ENCODE measurements at places on chromosomes 3 and 15.

DNA sequence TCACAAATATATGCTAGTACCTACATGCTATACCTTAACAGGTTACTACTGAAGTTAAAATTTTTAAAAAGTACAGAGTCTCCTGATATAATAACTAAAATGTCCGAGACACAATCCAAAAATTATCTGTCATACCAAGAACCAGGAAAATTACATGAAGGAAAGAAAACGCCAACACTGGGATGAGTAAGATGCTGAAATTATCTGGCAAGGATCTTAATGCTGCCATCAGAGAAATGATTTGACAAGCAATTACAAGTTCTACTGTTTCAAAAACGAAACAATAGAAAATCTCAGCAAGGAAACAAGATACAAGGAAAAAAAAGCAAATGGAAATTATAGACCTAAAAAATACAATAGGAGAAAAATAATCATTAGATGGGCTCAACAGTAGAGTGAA is 92.5 kb downstream of the UBE3A start:
- DNase-seq: no peak

DNA sequence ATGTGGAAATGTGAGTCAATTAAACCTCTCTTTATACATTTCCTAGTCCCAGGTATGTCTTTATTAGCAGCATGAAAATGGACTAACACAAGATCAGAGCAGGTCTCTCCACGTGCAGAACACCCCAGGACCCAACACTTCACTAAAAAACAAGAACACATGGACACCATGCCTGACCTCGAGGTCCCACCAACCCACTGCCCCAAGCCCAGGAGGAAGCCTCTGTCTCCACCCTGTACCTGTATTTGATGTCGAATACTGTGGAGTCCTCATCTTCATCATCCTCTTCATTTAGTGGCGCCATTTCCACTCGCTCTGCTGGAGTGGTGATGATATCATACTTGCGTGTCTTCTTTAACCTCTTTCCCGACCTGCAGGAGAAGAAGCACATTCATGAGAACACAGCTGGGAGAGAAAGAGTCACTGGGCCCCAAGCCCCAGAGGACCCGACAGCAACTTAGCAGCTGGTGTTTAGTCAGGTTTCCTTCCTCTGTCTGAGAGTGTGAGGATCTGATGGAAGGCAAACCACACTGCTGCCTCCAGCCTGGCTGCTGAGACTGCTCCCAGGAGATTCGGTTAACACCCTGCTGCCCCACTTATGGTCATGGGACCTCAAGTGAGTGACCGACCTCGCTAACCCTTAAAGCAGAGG is 25.5 kb downstream of the FAM174B start:
- DNase-seq: no peak

DNA sequence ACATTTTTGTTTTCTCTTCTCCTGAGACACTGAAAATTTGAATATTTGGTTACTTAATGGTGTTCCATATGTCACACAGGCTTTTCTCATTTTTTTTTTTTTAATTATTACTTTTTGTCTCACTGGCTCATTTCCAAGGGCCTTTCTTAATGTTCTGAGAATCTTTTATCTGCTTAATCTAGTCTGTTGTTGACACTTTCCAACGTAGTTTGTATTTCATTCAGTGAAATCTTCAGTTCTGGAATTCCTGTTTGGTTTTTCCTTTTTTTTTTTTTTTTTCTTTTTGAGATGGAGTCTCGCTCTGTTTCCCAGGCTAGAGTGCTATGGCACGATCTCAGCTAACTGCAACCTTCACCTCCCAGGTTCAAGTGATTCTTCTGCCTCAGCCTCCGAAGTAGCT is 42.7 kb downstream of the NCK1 start:
- no peak for DNase-seq

DNA sequence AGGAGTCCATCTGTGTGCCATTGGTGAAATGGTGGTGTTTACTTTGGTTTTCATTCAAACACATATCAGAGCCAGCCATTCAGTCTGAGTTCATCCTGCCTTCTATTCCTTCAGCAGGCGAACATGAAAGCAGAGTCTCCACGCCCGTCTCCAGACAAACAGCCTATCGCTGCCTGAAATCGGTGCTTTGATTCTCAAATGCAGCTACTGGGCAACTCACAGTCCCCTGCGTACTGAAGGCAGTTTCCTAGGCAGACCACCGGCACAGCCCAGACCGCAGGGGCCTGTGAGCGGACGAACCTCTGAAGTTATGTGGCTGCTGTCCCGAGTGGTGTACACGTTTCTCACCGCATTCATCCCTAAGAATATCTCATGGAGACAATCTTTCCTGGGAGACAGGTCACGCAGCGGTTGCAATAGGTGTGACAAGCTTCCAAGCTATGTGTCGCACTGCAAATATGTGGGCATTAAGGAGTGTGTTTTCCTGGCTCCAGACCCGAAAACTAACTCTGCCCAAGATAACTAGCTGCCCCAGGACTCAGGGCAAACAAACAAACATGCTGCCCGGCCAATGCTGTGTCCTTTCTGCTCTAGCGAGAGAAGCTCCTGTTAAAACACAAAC is 16.9 kb upstream of the RYR3 start:
- no peak for DNase-seq

- DNase-seq: peak; percentile 97
Observed at GRCh38 chr3:104359546-104359945, 1007.2 kb upstream of the ALCAM start.

DNA sequence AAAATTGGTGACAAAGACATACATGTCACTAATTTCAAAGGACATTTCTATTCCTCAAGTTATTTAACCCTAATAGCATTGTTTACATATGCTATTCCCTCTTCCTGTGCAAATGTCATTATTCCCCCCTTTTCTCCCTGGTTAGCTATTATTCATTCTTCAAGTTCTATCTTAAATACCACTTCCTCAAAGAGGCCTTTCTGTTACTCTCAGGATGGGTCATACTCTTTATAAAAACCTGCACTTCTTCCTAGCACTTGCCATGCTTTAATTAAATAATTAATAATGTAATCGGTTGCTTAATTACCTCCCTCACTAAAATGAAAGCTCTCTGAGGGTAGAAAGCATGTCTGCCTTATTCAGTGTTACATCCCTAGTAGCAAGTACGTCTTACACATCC is 88.5 kb downstream of the XRN1 start:
- DNase-seq: no peak

GRCh38 chr15:31297575-31298456 is 28.8 kb upstream of the KLF13 start:
- DNase-seq: no peak

DNA sequence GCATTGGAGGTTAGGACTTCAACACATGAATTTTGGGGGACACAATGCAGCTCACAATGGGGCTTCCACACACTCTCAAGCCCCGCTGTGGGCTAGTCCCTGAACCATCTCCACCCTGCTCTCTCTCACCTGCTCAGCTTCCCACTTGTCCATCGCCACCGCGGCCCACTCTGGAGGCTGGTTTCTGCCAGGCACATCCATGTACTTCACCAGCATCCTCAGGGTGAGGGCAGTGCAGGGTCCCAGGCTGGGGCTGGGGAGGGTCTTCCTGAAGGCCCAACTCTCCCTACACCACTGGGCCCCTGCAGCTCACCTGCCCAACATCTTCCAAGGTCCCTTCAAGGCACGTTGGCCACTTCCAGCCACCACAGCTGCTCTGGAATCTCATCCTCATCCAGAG is 46.4 kb downstream of the KLF15 start:
- no peak for DNase-seq

- DNase-seq: no peak
Observed at GRCh38 chr3:16319307-16319706, 54.3 kb downstream of the OXNAD1 start.

GRCh38 chr3:85572426-85572825 is 613.6 kb downstream of the CADM2 start:
- DNase-seq: peak; percentile 6

DNA sequence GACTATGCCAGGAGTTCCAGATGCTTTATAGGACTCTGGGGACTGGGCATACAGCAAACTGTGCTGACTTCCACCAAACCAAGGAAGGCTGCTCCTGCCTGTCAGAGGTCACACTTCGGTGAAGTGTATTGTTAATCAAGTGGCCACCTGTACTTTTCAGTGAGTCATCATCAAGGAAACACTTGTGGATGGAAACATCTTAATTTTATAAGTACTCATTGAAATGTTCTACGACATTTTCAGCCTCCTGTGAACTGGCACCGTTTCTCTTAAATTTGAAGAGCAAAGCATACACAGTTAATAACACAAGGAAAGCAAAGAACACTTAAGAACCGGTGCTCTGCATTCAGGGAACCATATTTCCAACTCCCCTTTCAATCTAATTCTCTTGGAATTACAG is 801.7 kb upstream of the DPPA4 start:
- no peak for DNase-seq

- peak; percentile 10 for DNase-seq
Observed at GRCh38 chr3:80060664-80061063, 292.9 kb upstream of the ROBO1 start.

- DNase-seq: no peak
Observed at GRCh38 chr3:66497288-66497984, 3.4 kb downstream of the LRIG1 start.

GRCh38 chr3:197881970-197882338 is 68.0 kb upstream of the RPL35A start:
- no peak for DNase-seq

DNA sequence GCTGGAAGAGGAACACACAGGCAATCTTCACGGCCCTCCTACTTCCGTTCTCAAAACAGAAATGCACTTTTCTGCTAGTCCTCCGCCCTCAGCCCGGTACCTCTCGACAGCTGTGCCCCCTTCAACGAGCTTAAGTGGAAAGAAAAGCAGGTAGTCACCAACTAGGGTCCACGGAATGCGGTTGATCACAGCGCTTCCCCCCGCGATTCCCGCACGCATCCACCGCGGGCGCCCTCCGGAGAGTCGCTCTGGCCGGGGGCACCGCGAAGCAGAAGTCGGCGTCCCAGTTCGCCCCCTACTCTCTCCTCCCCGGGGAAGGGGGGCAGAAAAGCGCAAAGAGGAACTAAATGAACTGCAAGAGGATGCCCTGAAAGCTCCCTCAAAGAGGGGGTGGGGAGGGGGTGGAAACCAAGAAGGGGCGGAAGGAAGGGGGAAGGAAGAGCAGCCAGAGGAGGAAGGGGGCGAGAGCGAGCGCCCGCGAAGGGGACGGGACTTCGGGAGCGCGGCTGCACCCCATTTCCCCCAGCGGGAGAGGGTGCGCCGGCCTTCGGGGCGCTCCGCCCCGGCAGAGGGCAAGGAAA is 738 bp downstream of the ACAP2 start:
- DNase-seq: peak; percentile 31

DNA sequence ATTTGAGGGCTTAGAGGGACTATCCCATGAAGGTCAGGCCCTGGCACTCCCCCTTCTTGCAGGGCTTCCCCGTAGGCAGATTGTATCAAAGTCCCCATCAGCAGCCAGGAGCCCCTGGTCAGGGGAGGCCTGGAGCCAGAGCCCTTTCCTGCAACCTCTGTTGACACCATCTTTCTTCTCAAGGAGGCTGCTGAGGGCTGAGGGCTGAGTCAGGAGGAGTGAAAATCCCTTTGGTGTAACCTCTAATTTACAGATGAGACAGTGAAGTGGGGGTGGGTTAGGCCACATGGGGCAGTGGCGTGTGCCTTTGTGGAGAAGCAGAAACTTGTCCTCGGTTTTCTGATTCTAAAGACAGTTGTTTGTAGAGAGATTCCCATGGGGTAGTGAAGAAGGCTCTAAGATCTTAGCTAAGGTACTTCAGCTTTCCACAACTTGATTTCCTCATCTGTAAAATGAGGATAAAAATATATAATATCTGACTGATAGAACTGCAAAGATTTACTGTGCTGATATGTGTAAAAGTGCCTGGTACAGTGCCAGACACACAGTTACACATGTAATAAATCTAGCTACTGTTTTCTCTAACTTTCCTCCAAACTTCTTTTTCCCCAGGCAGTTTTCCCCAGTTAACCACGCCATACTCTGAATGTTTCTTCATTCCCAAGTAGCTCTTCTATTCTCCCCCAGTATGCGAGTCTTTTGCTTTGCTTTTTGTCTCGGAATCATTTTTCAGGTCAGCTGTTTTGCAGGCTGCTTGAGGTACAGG is 249.4 kb upstream of the TPM1 start:
- DNase-seq: peak; percentile 53

GRCh38 chr3:180612364-180612763 is 10.4 kb downstream of the TTC14 start:
- no peak for DNase-seq

- no peak for DNase-seq
Observed at GRCh38 chr3:9395570-9396300, 1.7 kb upstream of the SETD5 start.

GRCh38 chr3:169310184-169310939 is 353.1 kb downstream of the MECOM start:
- DNase-seq: no peak

DNA sequence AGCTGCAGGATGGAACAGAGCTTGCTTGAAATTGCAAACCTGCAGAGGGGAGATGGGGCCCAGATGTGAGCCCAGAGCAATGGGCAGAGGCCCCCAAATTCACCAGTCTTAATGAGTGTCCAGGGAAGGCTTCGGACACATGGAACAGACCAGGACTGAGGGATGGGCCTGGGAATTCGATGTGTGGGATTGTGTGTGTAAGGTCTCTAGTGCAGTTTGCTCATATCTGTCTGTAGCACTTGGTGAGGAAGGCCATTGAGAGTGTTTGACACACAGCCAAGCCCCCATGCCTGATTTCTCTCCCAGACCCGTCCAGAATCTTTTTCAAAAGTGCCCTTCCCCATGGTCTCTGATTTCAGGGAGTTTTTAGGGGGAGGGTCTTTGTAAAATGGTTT is 17.2 kb downstream of the TEX264 start:
- no peak for DNase-seq

- DNase-seq: no peak
Observed at GRCh38 chr15:74906067-74906449, 593 bp downstream of the FAM219B start.

Data from fibroblast of skin of scalp (primary cell).